RWPE1 (cell line): ENCODE measurements at places on chromosomes 1 and 21.
A peak's percentile ranks its signal among the peaks of the same experiment; 100 is the strongest.

- no peak for DNase-seq
Observed at GRCh38 chr21:38272215-38272614, 15.4 kb downstream of the KCNJ15 start.

DNA sequence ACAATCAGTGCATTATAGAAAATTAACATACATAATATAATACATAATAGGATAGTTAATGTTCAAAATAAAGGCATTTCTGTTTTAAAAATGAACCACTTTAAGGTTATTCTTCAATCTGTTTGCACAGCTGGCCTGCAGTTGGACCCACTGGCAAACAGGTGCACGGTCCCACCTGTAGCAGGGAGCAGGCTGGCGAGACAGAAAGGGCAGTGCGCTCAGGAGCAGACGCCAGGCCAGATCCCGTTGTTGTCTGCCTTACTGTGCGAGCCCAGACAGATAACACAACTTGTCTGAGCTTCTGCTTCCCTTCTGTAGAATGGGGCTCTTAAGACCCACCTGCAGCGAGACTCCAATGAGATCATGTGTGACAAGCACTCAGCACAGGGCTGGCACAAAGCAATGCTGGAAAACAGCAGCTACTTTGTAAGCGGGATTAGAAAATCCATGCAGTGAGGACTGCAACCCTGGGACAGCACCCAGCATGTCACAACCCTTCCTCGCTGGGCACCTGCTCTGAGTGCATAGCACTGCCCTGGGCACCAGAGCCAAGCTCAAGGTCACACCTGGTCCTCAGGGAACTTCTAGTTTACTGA lies 33.5 kb downstream of the VPS26C start:
- DNase-seq, result no peak

- peak; percentile 81 for DNase-seq
Observed at GRCh38 chr1:228059634-228060457, 22.7 kb upstream of the ARF1 start.

GRCh38 chr21:32371913-32372314 lies 20.9 kb downstream of the URB1 start:
- peak; percentile 57 for DNase-seq

DNA sequence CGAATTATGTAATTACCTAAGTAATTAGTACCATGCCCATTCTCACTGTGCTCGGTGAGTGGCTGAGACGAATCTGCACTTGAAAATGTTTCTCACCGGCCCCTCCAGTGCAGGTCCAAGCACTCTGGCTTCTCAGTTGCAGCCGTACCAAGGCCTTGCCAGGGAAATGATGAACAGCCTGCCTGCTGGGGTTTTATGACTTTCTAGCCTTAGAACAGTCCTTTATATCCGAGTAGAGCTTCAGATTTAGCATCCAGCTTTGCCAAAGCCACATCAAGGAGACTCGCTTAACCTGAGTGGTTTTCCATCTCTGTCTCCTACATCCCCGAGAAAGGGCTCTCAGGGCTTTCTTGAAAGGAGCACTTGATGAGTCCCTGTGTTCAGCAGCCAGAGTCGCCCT lies 83.4 kb downstream of the GREM2 start:
- no peak for DNase-seq

GRCh38 chr1:107934578-107934977 lies 30.4 kb downstream of the VAV3 start:
- no peak for DNase-seq

DNA sequence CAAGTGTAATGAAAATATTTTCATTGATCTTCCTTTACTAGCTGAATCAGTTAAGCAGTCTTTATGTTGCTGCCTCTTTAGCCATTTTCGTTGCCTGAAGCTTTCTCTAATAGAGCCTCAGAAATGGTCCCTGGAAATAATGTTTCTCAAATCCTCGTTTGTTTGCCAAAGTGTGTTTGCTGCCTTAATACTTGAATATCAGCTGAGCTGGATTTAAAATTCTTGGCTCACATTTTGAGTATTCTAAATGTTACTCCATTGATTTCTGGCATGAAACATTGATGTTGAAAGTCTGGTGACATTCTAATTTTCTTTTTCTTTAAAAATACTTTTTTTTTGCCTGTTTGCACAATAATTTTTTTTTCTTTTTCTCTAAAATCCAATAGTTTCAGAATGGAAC lies 84.6 kb upstream of the SERBP1 start:
- DNase-seq, result no peak

GRCh38 chr21:36741506-36741905 lies 42.6 kb downstream of the SIM2 start:
- no peak for DNase-seq

DNA sequence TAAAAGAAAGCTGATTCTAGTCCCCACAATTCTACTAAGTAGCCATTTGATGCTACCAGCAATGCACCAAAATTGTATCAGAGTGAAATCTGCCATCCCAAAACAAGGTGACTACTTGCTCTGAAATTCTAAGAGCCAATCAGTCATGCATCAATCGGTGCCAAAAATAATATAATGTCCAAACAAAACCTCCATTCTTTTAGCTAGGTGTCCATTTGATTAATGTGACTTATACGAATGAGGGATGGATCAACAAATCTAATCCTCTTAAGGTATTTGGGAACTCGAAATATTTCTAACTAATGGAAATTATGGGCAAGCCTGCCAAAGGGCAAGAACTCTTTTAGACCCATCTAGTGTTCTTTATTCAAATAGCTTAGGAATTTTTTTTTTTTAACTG lies 66.4 kb upstream of the NEK2 start:
- DNase-seq, result no peak

DNA sequence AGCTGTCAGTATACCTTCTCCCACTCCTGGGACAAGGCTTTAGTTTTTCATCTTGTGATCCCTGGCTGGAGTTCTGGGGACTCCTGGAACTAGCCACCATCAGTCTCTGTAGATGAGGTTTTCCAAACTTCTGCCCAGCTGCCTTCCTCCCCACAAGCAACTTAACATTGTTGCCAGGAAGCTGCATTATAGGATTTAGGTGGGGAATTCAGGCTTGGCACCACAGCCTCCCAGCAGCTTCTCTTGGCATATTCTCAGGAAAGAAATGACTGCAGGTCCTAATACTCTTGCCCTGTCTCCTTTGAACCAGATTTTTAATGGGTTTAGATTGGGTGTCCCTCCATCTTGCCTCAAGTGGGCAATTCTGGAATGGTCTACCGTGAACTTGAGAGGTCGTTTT lies 18.6 kb upstream of the KCNQ4 start:
- no peak for DNase-seq

DNA sequence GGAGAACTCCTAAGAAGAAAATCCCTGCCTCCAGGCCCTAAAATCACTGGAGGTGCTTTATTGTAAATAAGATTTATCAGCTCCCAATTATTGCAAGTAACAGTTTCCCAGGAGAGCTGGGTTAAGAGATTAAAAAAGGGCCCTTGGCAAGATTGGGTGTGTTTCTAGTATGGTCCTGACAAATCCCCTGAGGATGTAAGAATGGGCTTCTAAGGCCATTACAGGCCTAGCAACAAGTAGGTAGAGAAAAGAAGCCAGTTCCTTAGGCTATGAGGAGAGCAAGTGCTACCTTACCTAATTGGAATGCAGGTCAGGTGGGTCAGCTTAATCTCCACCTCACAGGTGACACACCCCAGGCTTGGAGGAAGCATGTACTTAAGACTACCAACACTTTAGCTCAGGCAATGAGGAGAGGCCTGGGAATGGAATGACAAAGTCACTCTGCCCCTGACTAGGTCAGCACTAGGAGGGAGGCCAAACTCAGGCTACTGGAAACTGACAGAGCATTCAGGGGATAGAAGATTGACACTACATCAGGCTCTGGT lies 6.8 kb upstream of the OTUD7B start:
- peak; percentile 62 for DNase-seq

- DNase-seq, result no peak
Observed at GRCh38 chr1:227883641-227884301, 64.0 kb downstream of the WNT9A start.

GRCh38 chr1:219697682-219698081 lies 84.8 kb upstream of the ZC3H11B start:
- no peak for DNase-seq

DNA sequence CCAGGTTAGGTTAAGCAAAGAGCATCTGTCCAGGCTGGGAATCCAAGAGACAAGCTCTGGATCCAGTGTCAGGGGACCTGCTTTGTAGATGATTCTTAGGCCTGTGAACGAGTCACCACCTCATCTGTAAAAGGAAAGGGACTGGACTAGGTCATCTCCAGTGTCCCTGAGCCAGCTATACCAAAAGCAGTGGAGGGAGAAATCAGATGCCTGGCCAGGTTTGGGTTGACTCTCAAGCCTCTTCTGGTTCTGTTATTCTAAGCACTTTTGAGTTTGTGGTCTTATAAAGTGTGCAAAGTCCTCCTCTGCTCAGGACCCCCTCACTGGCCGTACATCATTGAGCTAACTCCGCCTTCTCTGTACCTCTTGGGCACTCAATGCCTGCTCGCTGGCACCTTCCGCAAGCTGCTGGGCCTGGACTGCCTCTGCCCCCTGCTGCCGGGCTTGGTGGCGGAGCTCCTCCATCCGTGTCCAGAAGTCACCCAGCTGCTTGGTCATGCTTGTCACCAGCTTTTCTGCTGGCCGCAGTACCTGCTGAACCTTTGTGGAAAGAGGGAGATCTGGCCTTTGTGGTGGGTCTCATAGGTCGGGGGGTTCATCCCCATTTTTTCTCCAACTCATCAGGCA lies 33.6 kb downstream of the CAMK1G start:
- DNase-seq, result no peak

DNA sequence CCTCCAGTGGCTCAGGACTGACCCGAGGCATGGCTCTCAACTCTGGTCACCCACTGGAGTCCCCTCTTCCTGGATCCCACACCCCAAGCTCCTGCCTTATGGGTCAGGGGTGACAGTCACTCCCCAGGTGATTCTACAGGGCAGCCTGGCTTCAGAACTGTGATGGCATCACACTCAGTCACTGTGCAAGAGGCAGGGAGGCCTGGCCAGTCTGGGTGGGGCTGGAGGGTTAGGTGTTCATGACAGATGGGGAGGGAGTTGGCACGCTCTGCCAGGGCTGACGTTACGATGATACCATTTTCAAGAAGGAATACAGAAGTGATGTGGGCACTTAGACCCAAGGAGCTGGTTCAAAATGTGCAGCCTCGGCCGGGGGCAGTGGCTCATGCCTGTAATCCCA lies 25.2 kb upstream of the ABCG1 start:
- DNase-seq, result no peak

- DNase-seq, result no peak
Observed at GRCh38 chr1:6105218-6105679, 59.6 kb downstream of the KCNAB2 start.

DNA sequence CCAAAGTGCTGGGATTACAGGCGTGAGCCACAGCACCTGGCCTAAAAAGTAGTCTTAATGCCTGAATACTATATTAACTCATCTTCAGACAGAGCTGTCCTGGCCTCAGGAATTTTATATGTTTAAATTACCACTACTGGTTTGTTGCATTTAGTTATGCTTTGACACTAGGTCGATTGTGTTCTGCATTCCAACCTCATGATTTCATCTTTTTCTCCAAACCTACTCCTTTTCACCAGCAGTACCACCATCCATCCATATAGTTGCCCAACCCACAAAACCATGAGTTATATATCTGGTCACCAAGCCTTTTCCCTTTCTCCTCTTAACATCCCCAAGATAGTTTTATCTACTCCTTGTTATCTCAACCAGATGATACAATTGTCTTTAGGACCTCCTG lies 22.6 kb downstream of the FMO5 start:
- DNase-seq, result no peak

DNA sequence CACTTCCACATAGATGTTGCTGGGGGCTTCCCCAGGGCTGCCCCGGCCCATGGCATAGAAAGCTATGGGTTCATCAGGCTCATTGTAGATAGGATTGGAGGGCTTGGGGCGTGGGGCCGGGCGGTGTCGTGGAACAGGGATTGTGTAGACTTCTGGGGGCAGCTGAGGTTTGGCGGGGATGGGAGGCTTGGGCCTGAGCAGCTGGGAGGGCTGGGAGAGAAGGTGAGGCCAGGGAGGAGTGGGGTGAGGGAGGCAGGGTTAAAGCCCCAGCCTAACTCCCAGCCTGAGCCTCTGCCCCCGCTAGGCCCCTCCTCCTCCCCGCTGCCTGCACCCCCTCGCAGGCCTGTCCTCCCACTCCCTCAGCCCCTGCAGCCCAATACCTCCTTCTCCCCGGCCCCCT lies 7.4 kb downstream of the SH2D2A start:
- no peak for DNase-seq

GRCh38 chr1:109625601-109626560 lies 6.2 kb downstream of the AMPD2 start:
- DNase-seq, result no peak

DNA sequence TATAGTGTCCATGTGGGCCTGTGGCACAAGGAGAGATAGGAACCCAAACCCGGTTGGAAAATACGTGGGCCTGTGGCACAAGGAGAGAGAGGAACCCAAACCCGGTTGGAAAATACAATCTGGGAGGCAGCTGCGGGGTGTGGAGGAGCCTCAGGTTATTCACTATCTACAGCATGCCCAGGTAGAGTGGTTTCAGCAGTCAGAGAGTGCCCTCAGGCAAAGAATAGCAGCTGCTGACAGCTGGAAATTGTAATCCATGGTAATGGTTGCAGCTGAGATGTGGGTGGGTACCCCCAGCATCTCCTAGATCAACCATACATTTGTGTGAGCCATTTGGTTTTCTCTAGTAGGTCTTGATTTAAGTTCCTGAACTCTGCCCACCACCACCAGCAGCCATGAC lies 25.8 kb upstream of the MGST3 start:
- DNase-seq, result no peak

DNA sequence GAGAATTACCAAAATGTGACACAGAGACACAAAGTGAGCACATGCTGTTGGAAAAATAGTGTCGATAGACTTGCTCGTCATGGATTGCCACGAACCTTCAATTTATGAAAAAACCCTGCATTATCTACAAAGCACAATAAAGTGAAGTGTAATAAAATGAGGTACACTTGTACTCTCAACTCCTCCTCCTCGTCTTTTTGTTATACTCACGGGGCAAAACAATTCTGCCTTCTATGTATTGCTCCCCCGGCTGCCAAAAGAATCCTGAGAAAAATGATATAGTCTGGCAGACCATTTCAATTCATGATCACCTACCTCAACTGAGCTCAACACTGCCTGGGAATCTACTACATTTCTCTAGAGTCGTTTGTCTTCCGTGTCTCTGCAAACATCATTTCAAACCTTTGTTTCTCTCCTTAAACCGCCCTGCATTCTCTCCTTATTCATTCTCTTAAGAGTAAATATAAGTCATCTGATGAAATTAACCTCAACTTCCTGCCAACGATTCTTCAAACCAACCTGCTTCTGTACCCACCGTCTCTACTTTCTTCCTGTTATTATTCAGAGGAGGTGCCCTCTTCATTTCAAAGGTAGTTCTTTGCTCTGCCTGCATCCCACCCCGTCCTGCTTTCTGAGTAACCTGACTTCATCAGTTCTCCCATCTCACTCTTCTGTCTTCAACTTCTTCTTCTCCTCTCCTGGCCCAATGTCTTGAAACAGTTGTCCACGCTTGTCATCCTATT lies 12.9 kb upstream of the IL19 start:
- DNase-seq, result no peak
